ENCODE measurements at places on chromosomes 6 and 20.

DNA sequence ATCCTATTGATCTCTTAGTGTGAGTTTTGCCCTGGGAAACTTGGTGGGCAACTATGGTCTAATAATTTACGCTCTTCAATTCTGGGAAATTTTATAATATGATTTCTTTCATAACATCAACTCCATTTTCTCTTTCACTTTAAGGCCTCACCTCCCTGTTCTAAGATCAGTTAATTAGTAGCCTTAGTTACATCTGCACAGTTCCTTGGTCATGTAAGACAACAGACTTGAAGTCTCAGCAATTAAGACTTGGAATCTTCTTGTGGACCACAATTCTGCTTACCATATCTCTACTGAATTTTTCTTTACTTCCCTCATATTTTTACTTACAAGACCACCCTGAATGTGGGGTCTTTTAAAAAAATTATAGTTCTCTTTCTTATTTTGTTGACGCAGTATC lies 8.7 kb downstream of the ENPP3 start:
- DNase-seq = no peak

DNA sequence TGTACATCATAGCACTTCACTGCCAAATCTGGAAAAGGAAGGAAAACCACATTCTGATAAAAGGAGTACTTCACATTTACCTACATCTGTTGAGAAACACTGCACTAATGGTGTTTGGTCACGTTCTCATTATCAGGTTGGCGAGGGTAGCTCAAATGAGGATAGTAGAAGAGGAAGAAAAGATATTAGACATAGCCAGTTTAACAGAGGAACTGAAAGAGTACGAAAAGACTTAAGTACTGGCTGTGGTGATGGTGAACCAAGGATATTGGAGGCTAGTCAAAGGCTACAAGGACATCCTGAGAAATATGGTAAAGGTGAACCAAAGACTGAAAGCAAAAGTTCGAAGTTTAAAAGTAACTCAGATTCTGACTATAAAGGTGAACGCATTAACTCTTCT lies 32.0 kb upstream of the GJA10 start:
- DNase-seq = no peak

GRCh38 chr6:10771371-10771894 lies 23.8 kb downstream of the TMEM14B start:
- DNase-seq = no peak

DNA sequence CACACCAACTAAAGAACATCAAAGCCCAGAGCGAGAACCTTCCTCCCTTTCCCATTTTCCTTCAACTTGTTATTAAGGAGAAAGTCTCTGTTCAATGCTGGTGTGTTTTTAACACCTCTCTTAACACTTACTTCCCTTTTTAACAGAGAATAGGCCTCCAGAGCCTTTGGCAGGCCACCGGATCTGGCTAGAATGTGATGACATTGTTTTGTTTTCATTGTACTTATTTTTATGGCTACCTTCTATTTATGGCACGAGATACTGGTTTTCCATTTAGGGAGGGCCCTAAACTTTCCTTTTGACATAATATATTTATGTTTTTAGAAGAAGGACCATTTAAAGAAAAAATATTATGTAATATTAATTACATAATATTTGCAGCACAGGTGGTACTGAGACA lies 21.6 kb downstream of the TCF15 start:
- no peak for DNase-seq

- no peak for DNase-seq
These were observed 296.5 kb upstream of the SLC35B3 start for GRCh38 chr6:8731874-8732273.

- no peak for DNase-seq
These were observed 56.2 kb downstream of the RAB44 start for GRCh38 chr6:36753671-36754405.

DNA sequence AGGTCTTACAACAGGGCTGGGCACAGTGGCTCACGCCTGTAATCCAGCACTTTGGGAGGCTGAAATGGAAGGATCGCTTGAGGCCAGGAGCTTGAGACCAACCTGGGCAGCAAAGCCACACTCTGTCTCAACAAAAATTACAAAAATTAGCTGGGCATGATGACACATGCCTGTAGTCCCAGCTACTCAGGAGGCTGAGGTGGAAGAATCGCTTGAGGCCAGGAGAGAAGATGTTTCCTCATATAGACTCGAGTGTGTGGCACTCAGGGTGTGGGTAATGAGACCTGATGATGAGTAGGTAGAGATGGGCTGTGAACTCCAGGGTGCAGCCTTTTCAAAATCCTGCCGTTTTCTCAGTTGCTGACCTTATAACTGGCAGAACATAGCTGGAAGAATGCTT lies 125.3 kb upstream of the FOXO3 start:
- no peak for DNase-seq
